ENCODE measurements at places on chromosomes 7 and 10. TPM values are rescaled to one million over a fixed set of nuclear protein-coding genes. Genes with fewer than 3 reads are reported as not detected.
A peak's percentile ranks its signal among the peaks of the same experiment; 100 is the strongest.

DNA sequence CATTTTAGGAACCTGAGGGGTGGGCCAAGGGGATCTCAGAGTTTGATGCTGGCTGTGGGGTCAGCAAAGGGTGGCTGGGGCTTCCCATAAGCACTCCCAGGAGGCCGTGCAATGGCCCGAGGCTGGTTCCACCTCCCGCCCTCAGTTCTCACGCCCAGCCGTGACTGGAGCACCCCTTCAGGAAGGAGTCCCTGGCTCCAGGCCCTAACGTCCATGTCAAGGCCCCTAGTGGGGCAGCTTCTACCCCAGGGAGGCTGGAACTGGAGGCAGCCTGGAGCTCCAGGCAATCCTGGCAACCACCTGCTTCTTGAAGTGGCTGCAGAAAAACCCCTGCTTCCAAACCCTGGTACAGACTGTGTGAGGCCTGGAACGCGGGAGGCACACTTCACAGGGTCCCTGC, 165.5 kb downstream of the DIP2C start:
- no peak overlapping the region for H3K27ac ChIP-seq
- no peaks in the 10 kb centered on the region for H3K27me3 ChIP-seq
- no peaks in the 10 kb centered on the region for H3K4me1 ChIP-seq
- no peaks in the 10 kb centered on the region for H3K36me3 ChIP-seq

DNA sequence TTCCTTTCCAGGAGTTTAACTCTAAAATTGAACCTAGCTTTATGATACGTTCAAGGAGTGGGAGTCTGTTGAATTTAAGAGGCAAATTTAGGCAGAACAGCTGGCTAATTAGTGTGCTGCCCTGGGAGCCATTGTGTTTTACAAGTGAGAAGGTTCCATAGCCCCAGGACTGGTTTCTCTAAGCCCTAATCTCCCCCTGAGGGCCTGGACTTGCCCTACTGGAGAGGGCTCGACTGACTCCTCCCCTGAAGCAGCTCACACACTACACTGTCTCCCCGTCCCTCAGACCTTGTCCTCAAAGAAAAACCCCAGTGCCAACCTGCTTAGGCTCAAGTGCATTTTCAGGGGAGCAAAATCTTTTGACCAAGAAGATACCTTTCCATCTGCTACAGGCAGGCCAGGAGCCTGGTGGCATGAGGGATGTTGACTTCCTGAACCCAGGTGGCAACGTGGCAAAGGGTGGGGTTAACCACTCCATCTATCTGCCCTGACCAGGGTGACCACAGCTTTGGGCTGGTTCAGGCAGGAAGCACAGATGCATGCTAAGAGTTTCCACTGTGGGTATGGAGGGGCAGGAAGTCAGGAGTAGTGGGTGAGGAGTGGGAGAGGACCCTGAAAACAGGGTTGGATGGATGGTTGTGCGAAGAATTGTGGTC, 68.9 kb upstream of the CARD11 start:
- H3K4me1 ChIP-seq = no peaks in the 10 kb centered on the region
- DNase-seq = no peak
- no peaks in the 10 kb centered on the region for H3K27me3 ChIP-seq
- H3K4me3 ChIP-seq = no peak overlapping the region
- no peaks in the 10 kb centered on the region for H3K36me3 ChIP-seq
- H3K27ac ChIP-seq = no peak overlapping the region

GRCh38 chr10:24603333-24603732, 120.4 kb downstream of the ARHGAP21 start:
- H3K36me3 ChIP-seq = peaks cover 39% of the 10 kb centered on the region
- H3K27me3 ChIP-seq = no peaks in the 10 kb centered on the region
- H3K4me3 ChIP-seq = no peak overlapping the region
- H3K4me1 ChIP-seq = no peaks in the 10 kb centered on the region

GRCh38 chr10:48683868-48684267, 805 bp upstream of the WDFY4 start:
- no peaks in the 10 kb centered on the region for H3K27me3 ChIP-seq
- DNase-seq = no peak

DNA sequence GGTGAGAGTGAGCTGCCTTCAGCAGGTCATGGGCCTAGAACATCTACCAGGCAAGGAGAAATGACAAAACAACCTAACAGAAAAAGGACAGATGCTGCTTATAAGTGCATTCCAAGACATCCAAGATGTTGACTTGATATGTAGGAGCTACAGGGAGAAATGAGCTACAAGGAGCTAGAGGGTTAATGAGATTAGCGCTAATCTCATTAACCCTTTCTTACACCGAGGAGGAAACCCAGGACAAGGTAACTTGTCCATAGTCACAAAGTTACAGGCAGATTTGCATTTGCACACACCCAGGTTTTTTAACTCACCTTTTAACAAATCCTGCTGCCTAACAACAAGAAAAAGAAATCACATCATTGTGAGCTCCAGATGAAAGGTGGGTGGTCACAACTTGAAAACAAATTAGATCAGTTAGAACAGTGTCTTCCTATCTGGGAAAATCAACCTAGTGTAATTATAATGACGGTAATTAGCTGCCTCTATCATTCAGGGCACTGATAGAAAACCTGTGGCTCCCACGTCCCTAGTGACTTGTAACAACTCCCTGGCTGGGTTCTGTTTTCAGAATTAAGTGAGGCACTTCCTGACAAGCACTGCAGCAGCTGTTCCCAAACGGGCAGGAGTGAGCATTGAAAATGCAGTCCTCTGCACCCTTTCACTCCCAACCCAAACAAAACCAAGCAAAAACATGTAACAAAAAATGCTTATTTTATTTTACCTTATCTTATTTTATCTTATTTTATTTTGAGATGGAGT, 5.7 kb downstream of the KIAA1549 start:
- H3K4me1 ChIP-seq = no peaks in the 10 kb centered on the region
- no peaks in the 10 kb centered on the region for H3K36me3 ChIP-seq
- no peaks in the 10 kb centered on the region for H3K27me3 ChIP-seq
- no peak overlapping the region for H3K4me3 ChIP-seq

- H3K27ac ChIP-seq = no peak overlapping the region
- DNase-seq = no peak
- peaks cover 1% of the 10 kb centered on the region for H3K4me1 ChIP-seq
These were observed 18.5 kb upstream of the MLXIPL start for GRCh38 chr7:73642834-73643233.

GRCh38 chr7:71558806-71559613, 427.1 kb downstream of the GALNT17 start:
- H3K36me3 ChIP-seq = no peaks in the 10 kb centered on the region
- no peaks in the 10 kb centered on the region for H3K4me1 ChIP-seq
- DNase-seq = no peak
- no peak overlapping the region for H3K27ac ChIP-seq
- no peak overlapping the region for H3K4me3 ChIP-seq

GRCh38 chr7:119748991-119749390, 524.0 kb upstream of the KCND2 start:
- no peak for DNase-seq
- H3K27ac ChIP-seq = no peak overlapping the region
- no peaks in the 10 kb centered on the region for H3K27me3 ChIP-seq
- no peaks in the 10 kb centered on the region for H3K36me3 ChIP-seq
- no peak overlapping the region for H3K4me3 ChIP-seq
- no peaks in the 10 kb centered on the region for H3K4me1 ChIP-seq

DNA sequence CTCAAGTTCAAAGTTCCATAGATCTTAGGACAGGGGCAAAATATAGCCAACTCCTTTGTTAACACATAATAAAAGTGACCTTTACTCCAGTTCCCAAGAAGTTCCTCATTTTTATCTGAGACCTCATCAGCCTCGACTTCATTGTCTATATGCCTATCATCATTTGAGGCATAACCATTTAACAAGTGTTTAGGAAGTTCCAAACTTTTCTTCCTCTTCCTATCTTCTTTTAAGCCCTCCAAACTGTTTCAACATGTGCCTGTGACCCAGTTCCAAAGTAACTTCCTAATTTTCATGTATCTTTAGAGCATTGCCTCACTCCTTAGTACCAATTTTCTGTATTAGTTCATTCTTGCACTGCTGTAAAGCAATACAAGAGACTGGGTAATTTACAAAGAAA, 569.1 kb downstream of the ANKRD7 start:
- H3K27me3 ChIP-seq = no peaks in the 10 kb centered on the region
- no peaks in the 10 kb centered on the region for H3K36me3 ChIP-seq
- no peak overlapping the region for H3K27ac ChIP-seq
- DNase-seq = no peak

DNA sequence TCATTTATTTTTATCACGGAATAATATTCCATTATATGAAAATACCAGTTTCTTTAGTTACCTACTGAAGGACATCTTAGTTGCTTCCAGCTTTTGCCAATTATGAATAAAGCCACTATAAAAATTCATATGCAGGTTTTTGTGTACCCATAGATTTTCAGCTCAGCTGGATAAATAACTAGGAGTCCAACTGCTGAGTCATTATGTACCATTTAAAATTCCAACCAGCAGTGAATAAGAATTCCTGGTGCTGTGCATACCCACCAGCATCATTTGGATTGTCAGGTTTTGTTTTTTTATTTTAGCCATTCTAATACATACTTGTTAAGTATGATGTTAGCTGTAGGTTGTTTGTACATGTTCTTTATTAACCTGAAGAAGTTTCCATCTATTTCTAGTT, 14.5 kb downstream of the FAM24B start:
- DNase-seq = no peak
- no peak overlapping the region for H3K27ac ChIP-seq
- no peaks in the 10 kb centered on the region for H3K27me3 ChIP-seq
- H3K4me3 ChIP-seq = no peak overlapping the region

GRCh38 chr7:127761196-127761595, 109.2 kb downstream of the SND1 start:
- H3K36me3 ChIP-seq = no peaks in the 10 kb centered on the region
- H3K4me1 ChIP-seq = no peaks in the 10 kb centered on the region
- H3K27me3 ChIP-seq = no peaks in the 10 kb centered on the region
- no peak overlapping the region for H3K4me3 ChIP-seq

GRCh38 chr10:93080350-93081046, 6.8 kb downstream of the CYP26A1 start:
- DNase-seq = no peak
- H3K27ac ChIP-seq = no peak overlapping the region
- no peaks in the 10 kb centered on the region for H3K4me1 ChIP-seq

DNA sequence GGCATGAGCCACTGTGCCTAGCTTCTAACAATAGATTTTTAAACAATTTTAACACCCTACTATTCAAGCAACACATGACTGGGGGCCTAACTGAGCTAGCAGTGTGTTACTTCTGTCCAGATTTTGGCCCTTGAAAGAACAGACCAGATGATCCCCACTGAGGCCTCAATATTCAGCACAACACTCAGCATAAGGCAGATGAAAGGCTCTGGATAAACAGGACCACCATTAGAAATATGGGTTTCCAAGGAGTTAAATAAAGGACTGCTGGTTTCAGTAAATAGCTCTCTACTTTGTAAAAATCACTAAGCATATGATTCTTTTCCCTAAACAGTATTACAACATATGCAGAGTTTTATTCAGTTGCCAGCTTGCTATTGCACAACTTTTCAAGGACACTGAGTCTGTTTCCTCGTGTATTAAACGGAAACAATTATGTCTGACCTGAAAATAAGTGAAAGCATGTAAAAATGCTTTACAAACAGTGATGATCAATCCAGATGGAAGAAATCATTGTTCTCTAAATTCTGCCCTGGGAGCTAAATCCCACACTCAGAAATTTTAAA, 23.8 kb upstream of the FZD1 start:
- H3K27ac ChIP-seq = no peak overlapping the region
- no peaks in the 10 kb centered on the region for H3K36me3 ChIP-seq
- DNase-seq = no peak
- H3K4me3 ChIP-seq = no peak overlapping the region
- no peaks in the 10 kb centered on the region for H3K4me1 ChIP-seq

DNA sequence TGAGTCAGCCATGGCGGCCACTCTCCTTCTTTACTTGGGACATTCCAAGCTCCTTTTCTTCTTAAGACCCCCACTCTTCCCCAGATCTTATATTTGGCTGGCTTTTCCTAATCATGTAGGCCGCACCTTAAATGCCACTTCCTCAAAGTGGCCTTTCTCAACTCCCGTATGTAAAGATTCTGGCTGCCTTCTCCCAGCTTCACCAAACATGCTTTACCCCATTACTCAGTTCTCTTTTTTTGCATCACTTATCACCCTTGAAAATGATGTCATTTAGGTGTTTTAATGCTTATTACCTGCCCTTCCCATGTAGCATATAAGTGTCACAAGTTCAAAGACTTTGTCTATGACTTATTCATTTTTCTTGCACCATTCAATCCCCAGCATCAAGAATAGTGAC, 810.1 kb upstream of the CELF2 start:
- H3K36me3 ChIP-seq = no peaks in the 10 kb centered on the region

DNA sequence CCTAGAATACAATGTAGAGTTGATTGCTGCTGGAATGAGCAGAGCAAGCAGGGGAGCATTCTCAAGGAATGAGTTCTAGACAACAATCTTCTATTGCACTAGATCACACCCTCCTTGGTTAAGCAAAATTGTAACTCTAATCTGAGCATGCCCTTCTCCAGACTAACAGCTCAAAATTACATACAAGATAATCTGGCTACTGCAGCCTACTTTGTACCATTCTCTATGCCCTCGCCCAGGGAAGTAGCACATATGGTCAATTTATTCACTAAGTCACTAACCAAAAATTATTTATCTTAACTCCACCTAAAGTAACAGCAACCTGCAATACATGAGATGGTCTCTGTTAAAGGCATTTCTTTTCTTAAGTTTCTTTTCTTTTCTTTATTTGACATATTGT, 42.5 kb upstream of the KCTD7 start:
- H3K36me3 ChIP-seq = no peaks in the 10 kb centered on the region
- H3K4me3 ChIP-seq = no peak overlapping the region
- no peak overlapping the region for H3K27ac ChIP-seq
- DNase-seq = no peak
- no peaks in the 10 kb centered on the region for H3K27me3 ChIP-seq
- no peaks in the 10 kb centered on the region for H3K4me1 ChIP-seq

- no peak overlapping the region for H3K4me3 ChIP-seq
- H3K36me3 ChIP-seq = no peaks in the 10 kb centered on the region
- DNase-seq = no peak
- H3K27ac ChIP-seq = peak overlapping the region; percentile 70
These were observed 50.1 kb upstream of the ELN start for GRCh38 chr7:73977619-73978618.

DNA sequence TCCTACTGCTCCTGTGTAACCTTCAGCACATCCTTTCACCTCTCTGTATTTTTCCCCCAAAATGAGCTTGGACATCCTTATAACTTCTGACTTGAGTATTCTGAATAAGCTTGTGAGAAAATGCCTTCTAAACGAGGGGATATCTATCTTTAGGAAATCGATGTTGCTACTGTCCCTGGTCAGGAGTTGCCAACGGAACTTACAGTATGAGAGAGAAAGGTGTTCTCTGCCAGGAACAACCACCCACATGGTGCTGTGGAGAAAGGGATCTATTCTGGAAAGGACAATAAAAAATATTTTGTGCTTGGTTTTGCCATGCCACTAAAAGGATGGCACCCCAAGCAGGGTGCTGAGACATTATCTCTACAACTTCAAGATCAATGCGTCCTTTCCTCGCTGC, 186.6 kb upstream of the AOAH start:
- no peak for DNase-seq
- H3K4me1 ChIP-seq = no peaks in the 10 kb centered on the region
- H3K27ac ChIP-seq = no peak overlapping the region

The CDNF gene
- not detected for total RNA-seq

The NXPH1 gene
- total RNA-seq = 0.32 TPM

The PGAM2 gene
- total RNA-seq = not detected

The INMT gene
- total RNA-seq = 51.8 TPM

The SCIN gene
- total RNA-seq = not detected

The TUBAL3 gene
- total RNA-seq = not detected

The ZNF425 gene
- total RNA-seq = not detected

The EMX2 gene
- total RNA-seq = not detected

The C7orf57 gene
- not detected for total RNA-seq

The SORCS1 gene
- total RNA-seq = not detected
